ENCODE measurements at places on chromosomes 3 and 15.
A peak's percentile ranks its signal among the peaks of the same experiment; 100 is the strongest.

DNA sequence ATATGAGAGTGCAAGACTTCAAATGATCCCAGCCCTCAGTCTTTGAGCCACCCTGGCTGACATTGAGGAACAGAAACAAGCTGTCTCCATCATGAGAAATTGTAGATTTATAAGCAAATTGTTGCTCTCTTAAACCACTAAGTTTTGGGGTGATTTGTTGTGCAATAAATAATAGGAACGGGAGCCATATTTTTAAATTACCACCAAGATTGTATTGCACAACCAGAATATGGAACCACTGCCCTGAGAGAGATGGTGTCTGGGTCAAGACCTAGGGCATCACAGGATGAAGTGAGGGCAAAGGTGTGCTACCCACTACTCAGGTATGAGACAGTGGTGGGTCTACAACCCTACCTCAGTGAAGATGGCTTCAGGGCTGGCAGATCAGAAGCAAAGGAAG, 2.3 kb upstream of the CFAP92 start:
- DNase-seq: no peak

GRCh38 chr15:34064438-34064837, 25.4 kb upstream of the AVEN start:
- no peak for DNase-seq

DNA sequence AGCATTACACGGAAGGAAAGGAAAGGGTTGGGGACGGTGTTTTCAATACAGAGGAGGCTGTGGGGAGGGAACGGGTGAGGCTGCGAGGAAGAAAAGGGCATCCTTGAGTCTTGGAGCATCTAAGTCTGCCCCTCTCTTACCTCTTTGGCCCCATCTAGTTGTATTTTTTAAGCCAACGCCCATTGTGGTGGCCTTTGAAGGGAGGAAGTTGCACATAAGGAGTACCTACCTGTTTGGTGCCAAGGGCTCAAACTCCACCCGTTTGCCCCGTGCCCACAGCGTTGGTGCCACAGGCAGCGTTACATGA, 146.1 kb upstream of the UMPS start:
- no peak for DNase-seq

- DNase-seq: no peak
These were observed 35.0 kb downstream of the BTLA start for GRCh38 chr3:112464264-112464663.

GRCh38 chr15:96330064-96330449, 443 bp upstream of the NR2F2 start:
- peak; percentile 60 for DNase-seq

GRCh38 chr3:66037986-66038369, 740 bp downstream of the MAGI1 start:
- DNase-seq: no peak

GRCh38 chr15:80777137-80777536, 2.0 kb upstream of the CEMIP start:
- DNase-seq: peak; percentile 10

All from SK-MEL-5 (cell line).